Renal cortex interstitium (tissue), 15 donors: ENCODE measurements at places on chromosomes 1 and 21. TPM values are rescaled to one million over a fixed set of nuclear protein-coding genes. Genes with fewer than 3 reads are reported as not detected.

The SPRR1A gene
- not detected for polyA plus RNA-seq

The CYP4A11 gene
- polyA plus RNA-seq, result 63.3 TPM

The RUNX3 gene
- polyA plus RNA-seq, result 0.45 TPM

The CCDC30 gene
- 15.3 TPM for polyA plus RNA-seq

The GBP4 gene
- 7.1 TPM for polyA plus RNA-seq

The MINDY1 gene
- 39.3 TPM for polyA plus RNA-seq

The GBP2 gene
- 2.8 TPM for polyA plus RNA-seq

The BLACAT1 gene
- 3.1 TPM for polyA plus RNA-seq

The B3GALT5 gene
- 1.2 TPM for polyA plus RNA-seq
